ENCODE measurements at places on chromosomes 3 and 15. TPM values are rescaled to one million over a fixed set of nuclear protein-coding genes. Genes with fewer than 3 reads are reported as not detected.

Gene MRPL46
- 22.5 TPM for polyA plus RNA-seq

Gene ACSBG1
- 0.68 TPM for polyA plus RNA-seq

Gene CSTA
- polyA plus RNA-seq, result 0.65 TPM

Gene TFRC
- 35.5 TPM for polyA plus RNA-seq

Gene CHRM5
- 0.05 TPM for polyA plus RNA-seq

Gene FRMD4B
- polyA plus RNA-seq, result 17.2 TPM

Gene MEIS2
- 9.4 TPM for polyA plus RNA-seq

Gene LMAN1L
- polyA plus RNA-seq, result not detected

Gene AMIGO3
- polyA plus RNA-seq, result 3.7 TPM

Gene CADPS
- 1.6 TPM for polyA plus RNA-seq

Gene GCHFR
- 4.7 TPM for polyA plus RNA-seq

Gene DPPA4
- 0.83 TPM for polyA plus RNA-seq

Gene EXD1
- polyA plus RNA-seq, result not detected

Gene PARP15
- 2.1 TPM for polyA plus RNA-seq

Gene ZKSCAN7
- polyA plus RNA-seq, result 6.6 TPM

Gene CYP1A1
- not detected for polyA plus RNA-seq

Gene FES
- polyA plus RNA-seq, result 13.1 TPM

Gene SMCO1
- 4.1 TPM for polyA plus RNA-seq

Gene CISH
- polyA plus RNA-seq, result 10.5 TPM

Gene ZNF619
- 3.4 TPM for polyA plus RNA-seq

Gene GPR149
- polyA plus RNA-seq, result 0.15 TPM

Gene TUSC7
- not detected for polyA plus RNA-seq

Gene CDCP1
- 0.36 TPM for polyA plus RNA-seq

Gene ADCY5
- 6.1 TPM for polyA plus RNA-seq

Gene CHRNA3
- polyA plus RNA-seq, result 0.16 TPM

Gene AP3B2
- polyA plus RNA-seq, result 0.56 TPM

Gene GOLGA6L7
- polyA plus RNA-seq, result 0.26 TPM

Gene PPP1R14D
- not detected for polyA plus RNA-seq

Gene PRSS50
- polyA plus RNA-seq, result not detected

Gene IFT80
- 17.6 TPM for polyA plus RNA-seq

Gene AADACL2
- not detected for polyA plus RNA-seq

Gene CYP8B1
- 0.04 TPM for polyA plus RNA-seq

Gene DHFR2
- polyA plus RNA-seq, result 3.1 TPM

Gene ROPN1B
- not detected for polyA plus RNA-seq

Gene HESX1
- polyA plus RNA-seq, result 1.4 TPM

Gene SLC51A
- polyA plus RNA-seq, result 7.3 TPM

Gene ABCC5
- polyA plus RNA-seq, result 28.7 TPM
